ENCODE measurements at places on chromosomes 3 and 15. TPM values are rescaled to one million over a fixed set of nuclear protein-coding genes. Genes with fewer than 3 reads are reported as not detected.

DNA sequence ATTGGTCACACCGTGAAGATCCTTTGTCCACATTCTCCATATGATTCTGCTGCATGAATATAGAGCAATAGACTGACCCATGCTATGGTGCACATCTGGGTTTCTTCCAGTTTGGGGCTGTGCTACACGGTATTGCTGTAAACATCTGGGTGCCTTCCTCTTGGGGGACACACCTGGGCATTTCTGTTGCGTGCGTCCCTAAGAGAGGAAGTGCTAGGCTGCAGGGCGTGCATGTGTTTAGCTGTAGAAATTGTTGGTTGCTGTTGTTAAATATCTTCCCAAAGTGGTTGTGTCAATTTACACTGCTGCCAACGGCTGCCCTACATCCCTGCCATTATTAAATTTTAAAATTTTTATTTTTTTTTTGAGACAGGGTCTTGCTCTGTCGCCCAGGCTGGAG lies 52.4 kb downstream of the NUP210 start:
- H3K4me3 ChIP-seq, result no peak overlapping the region
- no peaks in the 10 kb centered on the region for H3K4me1 ChIP-seq
- DNase-seq, result no peak
- no peaks in the 10 kb centered on the region for H3K27me3 ChIP-seq

GRCh38 chr3:148955544-148956346 lies 35.6 kb upstream of the GYG1 start:
- H3K27ac ChIP-seq, result no peak overlapping the region
- H3K4me1 ChIP-seq, result peaks cover 9% of the 10 kb centered on the region
- H3K36me3 ChIP-seq, result no peaks in the 10 kb centered on the region
- no peak overlapping the region for H3K4me3 ChIP-seq

GRCh38 chr15:70142322-70143191 lies 44.8 kb upstream of the TLE3 start:
- no peak overlapping the region for H3K27ac ChIP-seq
- no peak overlapping the region for H3K4me3 ChIP-seq
- no peaks in the 10 kb centered on the region for H3K27me3 ChIP-seq
- DNase-seq, result no peak
- H3K4me1 ChIP-seq, result peaks cover 6% of the 10 kb centered on the region

DNA sequence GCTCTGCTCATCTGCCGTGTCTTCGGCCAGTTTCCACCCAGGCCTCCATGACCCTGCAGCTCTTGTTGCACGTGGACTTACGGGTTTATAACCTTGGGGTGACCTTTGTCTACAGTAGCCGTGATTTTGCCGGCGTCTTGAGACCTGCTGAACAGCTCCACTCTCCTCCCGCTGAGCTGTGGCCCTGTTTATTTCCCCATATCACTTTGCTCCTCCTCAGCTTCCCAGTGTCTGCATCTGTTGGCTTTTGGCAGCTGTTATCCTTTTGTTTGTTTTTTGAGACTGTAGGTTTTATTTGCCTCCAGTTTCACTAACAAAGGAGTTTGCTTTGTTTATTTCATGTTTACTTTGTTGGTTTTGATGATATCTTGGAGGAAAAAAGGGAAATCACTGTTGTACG lies 29.3 kb upstream of the SLC28A1 start:
- no peaks in the 10 kb centered on the region for H3K36me3 ChIP-seq
- no peaks in the 10 kb centered on the region for H3K27me3 ChIP-seq

DNA sequence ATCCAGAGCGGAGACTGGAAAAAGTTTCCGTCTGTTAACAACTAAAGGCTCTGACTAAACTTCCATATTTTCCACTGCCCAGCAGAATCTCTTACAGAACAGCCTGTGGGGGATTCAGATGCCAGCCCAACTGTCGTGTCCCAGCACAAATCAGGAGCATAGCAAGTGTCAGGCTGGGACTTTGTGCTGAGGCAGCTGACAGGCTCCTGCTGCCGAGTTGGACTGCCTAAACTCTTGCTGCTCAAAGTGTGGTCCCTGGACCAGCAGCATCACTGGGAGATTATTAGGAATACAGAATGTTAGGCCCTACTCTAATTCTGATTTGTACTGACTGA lies 31.2 kb upstream of the CMTM7 start:
- H3K27me3 ChIP-seq, result no peaks in the 10 kb centered on the region
- DNase-seq, result no peak
- H3K27ac ChIP-seq, result no peak overlapping the region
- H3K36me3 ChIP-seq, result no peaks in the 10 kb centered on the region
- no peaks in the 10 kb centered on the region for H3K4me1 ChIP-seq

GRCh38 chr3:146746190-146746589 lies 141.0 kb upstream of the PLSCR5 start:
- no peak for DNase-seq
- H3K27ac ChIP-seq, result no peak overlapping the region
- H3K4me1 ChIP-seq, result no peaks in the 10 kb centered on the region
- H3K27me3 ChIP-seq, result no peaks in the 10 kb centered on the region
- H3K36me3 ChIP-seq, result no peaks in the 10 kb centered on the region

DNA sequence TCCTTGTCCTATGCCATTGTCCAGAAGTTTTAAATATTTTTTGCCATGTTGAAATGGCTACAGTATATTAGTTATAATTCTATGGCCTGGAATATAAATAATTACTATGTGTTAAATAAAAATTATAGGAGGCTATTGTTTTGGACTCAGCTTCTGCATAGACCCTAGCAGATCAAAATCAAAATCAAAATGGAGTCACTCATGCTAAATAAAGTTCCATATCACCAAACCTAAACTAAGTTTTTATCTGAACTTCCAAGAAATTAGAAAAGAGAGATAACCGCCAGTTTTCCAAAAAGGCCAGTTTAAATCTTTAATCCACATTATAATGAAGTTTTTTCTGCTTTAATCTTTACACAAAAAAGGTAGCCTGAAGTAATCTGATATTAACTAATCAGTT lies 227.8 kb upstream of the P2RY1 start:
- no peaks in the 10 kb centered on the region for H3K36me3 ChIP-seq
- no peaks in the 10 kb centered on the region for H3K4me1 ChIP-seq
- no peak overlapping the region for H3K27ac ChIP-seq
- H3K27me3 ChIP-seq, result no peaks in the 10 kb centered on the region

GRCh38 chr3:143265501-143266070 lies 146.0 kb downstream of the CHST2 start:
- no peak overlapping the region for H3K4me3 ChIP-seq
- no peaks in the 10 kb centered on the region for H3K4me1 ChIP-seq
- DNase-seq, result no peak
- H3K36me3 ChIP-seq, result no peaks in the 10 kb centered on the region

DNA sequence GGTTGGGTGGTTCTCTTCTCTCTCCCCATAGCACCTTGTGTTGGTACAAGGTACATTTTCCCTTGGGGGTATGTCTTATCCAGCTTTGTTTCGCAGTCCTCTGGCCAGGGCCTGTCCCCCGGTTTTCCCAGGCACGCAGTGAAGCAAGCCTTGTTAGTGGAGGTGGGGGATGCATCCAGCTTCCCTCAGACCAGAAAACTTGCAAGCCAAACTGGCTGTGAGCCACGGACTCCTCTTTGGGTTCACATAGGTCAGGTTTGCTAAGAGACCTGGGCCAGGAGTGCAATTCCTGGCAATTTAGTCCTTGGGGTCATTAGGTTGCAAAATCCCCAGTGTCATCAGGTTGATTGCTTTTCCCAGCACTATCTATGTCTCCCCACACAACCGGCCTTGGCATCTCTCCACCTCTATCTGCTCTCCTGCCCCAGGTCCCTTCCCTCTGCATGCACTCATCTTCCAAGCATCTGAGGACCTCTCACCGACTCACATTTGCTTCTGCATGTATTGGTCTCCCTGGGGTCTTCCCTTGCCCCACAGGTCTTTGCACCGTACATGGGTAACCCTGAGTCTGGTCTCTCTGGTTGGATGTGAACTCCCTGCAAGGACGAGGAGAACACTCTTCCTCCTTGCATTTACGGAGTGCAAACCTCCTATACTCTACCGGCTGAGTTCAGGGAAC lies 34.2 kb downstream of the BCL2L10 start:
- H3K27me3 ChIP-seq, result no peaks in the 10 kb centered on the region
- no peak for DNase-seq
- no peak overlapping the region for H3K4me3 ChIP-seq
- peaks cover 12% of the 10 kb centered on the region for H3K4me1 ChIP-seq

GRCh38 chr15:100170291-100171210 lies 171.2 kb downstream of the ADAMTS17 start:
- peak overlapping the region; percentile 31 for H3K27ac ChIP-seq
- H3K4me1 ChIP-seq, result no peaks in the 10 kb centered on the region
- H3K4me3 ChIP-seq, result no peak overlapping the region
- H3K36me3 ChIP-seq, result no peaks in the 10 kb centered on the region
- H3K27me3 ChIP-seq, result no peaks in the 10 kb centered on the region

GRCh38 chr15:38255690-38256089 lies 3.1 kb downstream of the SPRED1 start:
- H3K4me1 ChIP-seq, result no peaks in the 10 kb centered on the region
- no peak overlapping the region for H3K27ac ChIP-seq
- DNase-seq, result no peak
- no peaks in the 10 kb centered on the region for H3K36me3 ChIP-seq
- H3K4me3 ChIP-seq, result no peak overlapping the region

GRCh38 chr3:54376142-54376807 lies 253.9 kb downstream of the CACNA2D3 start:
- no peaks in the 10 kb centered on the region for H3K4me1 ChIP-seq
- no peaks in the 10 kb centered on the region for H3K36me3 ChIP-seq
- no peak overlapping the region for H3K4me3 ChIP-seq
- no peak for DNase-seq
- no peaks in the 10 kb centered on the region for H3K27me3 ChIP-seq

DNA sequence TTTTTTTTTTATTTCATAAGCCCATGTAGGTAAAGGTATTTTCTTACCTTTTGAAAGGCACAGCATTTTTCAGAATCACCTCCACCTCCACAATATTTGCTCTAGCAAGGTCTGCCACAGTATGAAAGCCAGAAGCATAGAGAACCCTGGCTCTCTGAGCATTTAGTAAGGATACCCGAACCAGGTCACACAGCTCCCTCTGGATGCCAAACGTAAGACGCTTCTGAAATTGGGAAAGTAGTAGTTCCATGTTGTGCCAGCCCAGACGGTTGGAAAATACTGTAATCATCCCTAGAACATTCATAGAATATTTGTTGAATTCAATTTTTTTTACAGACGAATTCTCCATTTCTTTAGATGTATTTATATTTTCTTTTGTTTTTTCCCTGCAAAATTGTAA lies 52.4 kb downstream of the POLQ start:
- H3K27me3 ChIP-seq, result no peaks in the 10 kb centered on the region
- H3K4me1 ChIP-seq, result no peaks in the 10 kb centered on the region
- no peaks in the 10 kb centered on the region for H3K36me3 ChIP-seq
- DNase-seq, result no peak
- H3K27ac ChIP-seq, result no peak overlapping the region

GRCh38 chr3:139530717-139531116 lies 8.8 kb downstream of the RBP1 start:
- no peaks in the 10 kb centered on the region for H3K36me3 ChIP-seq
- no peak overlapping the region for H3K4me3 ChIP-seq
- no peaks in the 10 kb centered on the region for H3K4me1 ChIP-seq
- no peak for DNase-seq

- DNase-seq, result no peak
- no peaks in the 10 kb centered on the region for H3K4me1 ChIP-seq
- no peaks in the 10 kb centered on the region for H3K27me3 ChIP-seq
- no peaks in the 10 kb centered on the region for H3K36me3 ChIP-seq
- H3K4me3 ChIP-seq, result no peak overlapping the region
- H3K27ac ChIP-seq, result no peak overlapping the region
These were observed 9.0 kb downstream of the ZNF662 start for GRCh38 chr3:42914771-42915515.

- H3K36me3 ChIP-seq, result no peaks in the 10 kb centered on the region
- H3K4me1 ChIP-seq, result no peaks in the 10 kb centered on the region
- H3K27ac ChIP-seq, result no peak overlapping the region
- no peak for DNase-seq
These were observed 215.4 kb downstream of the UACA start for GRCh38 chr15:70547846-70548487.

GRCh38 chr15:72423256-72423655 lies 25.2 kb downstream of the TMEM202 start:
- no peak for DNase-seq
- no peaks in the 10 kb centered on the region for H3K36me3 ChIP-seq
- no peak overlapping the region for H3K27ac ChIP-seq
- no peaks in the 10 kb centered on the region for H3K4me1 ChIP-seq
- no peaks in the 10 kb centered on the region for H3K27me3 ChIP-seq

The CLDN16 gene
- not detected for total RNA-seq

The SHISA5 gene
- total RNA-seq, result 60.2 TPM

The GPR87 gene
- total RNA-seq, result not detected

The CCDC39 gene
- total RNA-seq, result not detected

The PLCB2 gene
- total RNA-seq, result 12.3 TPM

The MINAR1 gene
- total RNA-seq, result 0.13 TPM

The SSR3 gene
- total RNA-seq, result 63.3 TPM

The PRR20G gene
- not detected for total RNA-seq

The CFAP91 gene
- total RNA-seq, result 2.1 TPM

All from Peyer's patch (tissue), 4 donors.